ENCODE measurements at places on chromosomes 4 and X.

DNA sequence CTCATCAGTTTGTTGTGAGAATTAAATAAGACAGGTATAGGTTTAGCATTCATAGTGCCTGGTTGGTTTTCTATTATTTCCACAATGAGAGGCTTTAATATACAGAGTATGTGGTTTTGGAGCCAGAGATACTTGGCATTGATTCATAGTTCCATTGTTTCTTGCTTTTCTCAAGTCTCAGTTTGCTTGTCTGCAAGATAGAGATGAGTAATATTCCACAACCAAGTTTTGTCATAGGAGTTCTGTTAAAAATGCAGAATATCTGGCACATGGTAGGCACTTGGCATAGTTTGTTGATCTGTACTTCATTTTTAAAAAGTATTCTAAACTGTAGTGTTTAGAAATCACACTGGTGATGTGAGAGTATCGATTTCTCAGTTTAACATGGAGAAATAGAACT lies 37.5 kb upstream of the EDA2R start:
- no peak for DNase-seq

DNA sequence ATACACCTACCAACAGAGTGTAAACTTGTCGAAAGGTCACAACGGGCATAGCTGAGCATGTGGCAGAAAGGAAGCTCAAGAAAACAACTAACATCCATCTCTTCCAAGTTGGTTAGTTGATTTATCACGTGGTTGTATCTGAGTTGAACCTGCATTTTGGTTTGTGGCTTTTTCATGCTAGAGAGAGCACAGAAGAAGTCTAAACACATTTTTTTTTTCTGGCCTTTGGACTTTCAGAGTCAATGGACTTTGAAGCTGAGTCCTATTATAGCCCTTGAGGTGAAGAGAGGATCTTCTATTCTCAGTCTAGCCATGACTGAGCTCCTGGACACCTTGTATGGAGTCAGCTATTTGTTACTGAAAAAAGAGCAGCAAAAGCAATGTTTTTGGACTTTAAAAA lies 150.6 kb upstream of the TRPC5 start:
- DNase-seq, result no peak

DNA sequence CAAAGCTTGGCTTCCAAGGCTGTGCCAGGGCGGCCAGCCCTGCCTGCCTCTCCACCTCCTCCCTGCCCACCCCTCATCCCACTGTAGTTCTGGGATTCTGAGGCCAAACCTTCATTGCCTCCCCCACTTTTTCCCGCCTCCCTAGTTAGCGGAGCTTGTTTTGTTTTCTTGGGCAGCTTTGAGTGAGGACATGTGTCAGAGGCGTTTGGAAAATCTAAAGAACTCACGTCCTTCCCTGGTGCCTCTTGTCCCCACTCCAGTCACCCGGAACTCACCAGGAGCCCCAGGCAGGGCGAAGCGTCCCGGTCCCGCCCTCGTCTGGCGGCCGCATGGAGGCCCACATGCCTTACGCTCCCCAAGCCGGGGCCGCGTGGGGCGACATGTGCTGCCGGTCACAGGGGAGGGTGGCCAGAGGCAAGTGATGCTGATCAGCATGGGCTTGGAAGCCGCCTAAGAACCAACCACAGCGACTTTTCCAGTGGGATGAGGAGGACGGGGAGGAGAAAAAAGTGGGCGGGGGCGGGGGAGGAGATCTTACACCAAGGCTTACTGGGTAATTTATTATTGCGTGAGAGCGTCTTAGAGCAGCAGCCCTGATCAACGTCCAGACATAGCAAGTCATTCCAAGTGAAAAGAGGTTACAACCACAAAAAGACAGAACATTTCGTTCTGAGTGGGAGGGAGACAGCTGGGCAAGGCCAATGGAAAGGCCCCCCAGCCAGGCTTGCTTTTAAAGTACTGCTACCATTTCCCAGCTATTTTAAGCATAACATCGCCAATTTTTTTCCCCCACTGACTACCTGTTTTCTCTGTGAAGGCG lies 48.5 kb downstream of the PRPS1 start:
- DNase-seq, result peak; percentile 85

GRCh38 chr4:57504797-57505530 lies 394.8 kb upstream of the IGFBP7 start:
- DNase-seq, result no peak

DNA sequence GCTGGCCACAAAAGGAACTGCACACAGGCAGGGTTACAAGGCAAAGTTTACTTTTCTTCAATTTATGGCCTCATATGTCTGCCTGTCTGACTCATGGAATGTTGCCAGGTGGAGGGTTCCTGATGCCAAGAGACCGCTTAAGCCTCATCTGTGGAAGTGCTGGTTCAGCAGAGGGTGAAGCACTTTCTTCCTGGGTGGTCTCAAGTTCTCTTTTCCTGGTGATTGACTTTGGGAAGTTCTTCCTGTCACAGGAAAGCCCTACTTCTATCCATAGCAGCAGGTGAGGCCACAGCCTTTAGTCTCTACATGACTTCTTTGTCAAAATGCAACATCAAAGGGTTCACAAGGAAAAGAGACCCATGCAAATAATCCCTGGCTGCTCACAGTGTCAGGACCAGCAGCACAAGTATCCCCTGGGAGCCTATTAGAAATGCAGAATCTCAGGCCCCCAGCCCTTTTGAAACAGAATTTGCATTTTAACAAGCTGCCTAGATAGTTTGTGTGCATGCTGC lies 81.4 kb upstream of the IGFBP7 start:
- DNase-seq, result peak; percentile 59

- no peak for DNase-seq
Observed at GRCh38 chr4:73448448-73449203, 12.6 kb downstream of the AFP start.

GRCh38 chr4:126800575-126801141 lies 832.1 kb upstream of the INTU start:
- no peak for DNase-seq

GRCh38 chr4:105631818-105632400 lies 76.6 kb downstream of the INTS12 start:
- DNase-seq, result no peak

DNA sequence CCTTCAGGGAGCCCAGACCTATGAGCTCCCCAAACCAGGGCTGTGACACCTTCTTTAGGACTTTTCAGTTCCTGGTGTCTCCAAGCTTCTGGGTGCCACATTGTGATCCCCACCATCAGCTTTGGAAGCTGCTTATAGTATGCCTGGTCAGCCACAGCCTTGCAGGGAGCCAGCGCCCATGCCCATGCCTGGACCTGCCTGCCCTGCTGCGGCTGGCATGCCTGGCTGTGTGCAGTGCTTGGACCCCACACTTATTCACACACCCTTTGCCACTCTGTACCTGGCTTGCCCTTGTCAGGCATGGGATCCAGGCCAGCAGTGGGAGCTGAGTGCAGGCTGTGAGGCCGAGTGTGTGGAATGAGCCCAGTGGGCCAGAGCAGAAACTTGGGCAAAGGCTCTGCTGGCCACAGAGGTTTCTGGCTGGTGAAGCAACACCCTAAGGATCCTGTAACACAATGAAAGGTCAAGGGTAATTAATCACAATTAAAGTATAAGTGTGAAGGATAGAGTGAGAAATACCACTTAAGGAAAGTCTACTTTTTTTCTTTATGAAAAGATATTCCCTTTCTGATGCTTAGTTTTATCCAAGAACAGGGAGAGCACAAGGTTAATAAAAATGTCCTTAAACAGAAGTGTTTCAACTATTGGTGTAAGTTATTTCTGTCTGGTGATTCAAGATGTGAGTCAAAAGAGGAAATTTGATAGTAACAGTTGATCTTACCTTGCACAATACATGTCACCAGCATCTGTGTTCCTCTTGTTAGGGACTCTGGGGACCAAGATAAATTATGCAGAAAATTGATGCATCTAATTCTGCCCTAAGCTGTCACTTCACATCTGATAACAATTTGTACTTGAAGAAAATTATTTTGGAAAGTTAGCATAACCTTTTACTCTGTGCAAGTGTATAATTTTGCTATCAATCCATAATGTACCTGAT lies 161.8 kb downstream of the FAM47A start:
- DNase-seq, result no peak

DNA sequence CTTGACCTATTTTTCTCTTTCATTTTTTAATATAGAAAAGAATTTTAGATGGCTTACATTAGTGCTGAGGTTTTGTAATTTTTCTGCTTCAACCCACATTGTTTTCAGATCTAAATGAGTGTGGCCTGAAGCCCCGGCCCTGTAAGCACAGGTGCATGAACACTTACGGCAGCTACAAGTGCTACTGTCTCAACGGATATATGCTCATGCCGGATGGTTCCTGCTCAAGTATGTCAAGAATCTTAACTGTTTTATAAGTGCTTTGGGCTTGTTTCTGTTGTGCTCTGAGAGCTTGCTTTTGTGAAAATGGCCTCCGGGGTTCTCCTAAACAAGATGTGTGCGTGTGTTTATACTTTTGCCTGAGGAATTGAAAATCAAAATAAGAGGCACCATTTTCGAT lies 41.6 kb downstream of the NPNT start:
- DNase-seq, result no peak

DNA sequence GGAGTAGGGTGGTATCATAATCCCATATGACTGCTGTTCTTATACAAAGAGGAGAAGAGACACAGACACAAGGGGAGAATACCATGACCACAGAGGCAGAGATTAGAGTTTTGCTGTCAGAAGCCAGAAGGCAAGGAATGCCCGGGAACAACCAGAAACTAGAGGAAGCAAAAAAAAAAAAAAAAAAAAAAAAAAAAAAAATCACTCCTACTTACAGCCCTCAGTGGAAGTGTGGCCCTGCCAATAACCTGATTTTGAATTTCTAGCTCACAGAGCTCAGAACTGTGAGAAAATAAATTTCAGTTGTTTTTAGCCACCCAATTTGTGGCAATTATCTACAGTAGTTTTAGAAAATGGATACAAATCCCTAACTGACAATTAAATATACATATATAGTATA lies 30.4 kb upstream of the UBE2NL start:
- no peak for DNase-seq

DNA sequence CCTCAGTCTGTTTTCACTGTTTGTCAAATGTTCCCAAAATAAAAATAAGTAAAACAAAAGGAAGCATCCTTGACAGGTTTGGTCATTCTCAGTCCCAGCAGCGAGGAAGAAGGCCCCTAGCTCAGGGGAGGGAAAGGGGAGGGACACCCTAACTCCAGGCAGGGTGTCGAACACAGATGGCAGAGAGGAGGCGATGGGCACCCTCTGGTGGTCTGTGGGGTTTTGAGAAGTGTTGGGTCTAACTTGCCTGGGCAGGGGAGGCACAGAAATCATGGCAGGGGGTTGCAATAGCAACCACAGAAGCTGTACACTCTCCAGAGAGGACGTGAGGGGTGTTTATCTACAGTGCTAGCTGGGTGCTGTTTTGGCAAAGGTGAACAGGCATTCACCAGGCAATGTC lies 229.8 kb upstream of the SFRP2 start:
- no peak for DNase-seq

DNA sequence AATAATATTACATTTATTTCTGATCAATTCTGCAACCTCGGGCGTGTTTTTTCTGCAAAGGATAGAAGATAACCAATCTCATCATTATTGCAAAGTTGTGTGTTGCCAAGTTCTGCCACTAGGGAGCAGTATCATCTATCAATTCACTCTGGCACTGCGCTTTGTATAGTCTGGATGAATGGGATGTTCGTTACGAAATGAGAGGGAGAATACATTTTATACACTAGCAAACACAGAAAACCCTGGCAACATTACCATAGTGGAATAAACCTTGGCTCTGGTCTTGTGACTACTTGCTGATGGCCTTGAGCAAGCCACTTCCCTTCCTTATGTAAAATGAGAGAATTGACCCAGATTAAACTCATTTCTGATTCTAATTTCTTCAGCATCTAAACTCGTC lies 97.5 kb upstream of the ZNF518B start:
- no peak for DNase-seq

DNA sequence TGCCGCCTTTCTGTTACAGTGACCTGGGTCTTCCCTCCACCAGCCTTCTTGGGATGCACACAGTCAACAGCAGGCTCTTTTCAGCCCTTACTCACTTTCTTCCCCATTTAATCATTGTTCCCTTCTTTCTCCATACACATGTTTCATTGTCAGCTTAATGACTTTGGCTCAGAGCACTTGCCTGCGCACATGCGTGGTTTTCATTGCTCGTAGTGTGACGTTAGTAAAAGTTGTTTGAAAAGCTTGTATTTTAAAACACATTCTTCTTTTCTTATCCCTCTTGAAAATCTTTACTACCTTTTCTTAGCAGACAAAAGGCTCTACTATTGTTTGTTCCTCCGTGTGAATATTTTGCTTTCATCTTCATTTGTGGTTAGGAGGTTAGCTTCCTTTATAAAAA lies 19.7 kb upstream of the SCOC start:
- DNase-seq, result no peak

GRCh38 chr4:3791910-3792542 lies 25.8 kb downstream of the ADRA2C start:
- DNase-seq, result peak; percentile 57

- no peak for DNase-seq
Observed at GRCh38 chrX:106948641-106949040, 28.4 kb downstream of the CLDN2 start.

DNA sequence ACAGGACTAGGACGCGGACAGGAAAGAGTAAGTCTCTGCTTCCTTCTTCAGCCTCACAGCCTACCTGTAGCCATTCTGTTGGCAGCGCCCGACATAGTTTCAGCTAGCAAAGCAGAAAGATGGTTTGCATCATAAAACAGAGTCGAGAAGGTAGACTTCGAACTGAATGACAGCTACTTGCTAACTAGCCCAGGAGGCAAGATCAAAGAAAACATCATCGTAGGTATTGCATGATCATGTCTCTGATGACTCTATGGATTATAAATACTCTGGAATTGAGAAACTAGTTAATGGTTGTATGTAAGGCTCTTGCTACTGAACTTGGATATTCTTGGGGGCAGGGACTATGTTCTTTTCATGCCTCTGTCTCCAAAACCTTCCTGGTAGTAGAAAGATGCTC lies 333.1 kb upstream of the KLF3 start:
- DNase-seq, result no peak

DNA sequence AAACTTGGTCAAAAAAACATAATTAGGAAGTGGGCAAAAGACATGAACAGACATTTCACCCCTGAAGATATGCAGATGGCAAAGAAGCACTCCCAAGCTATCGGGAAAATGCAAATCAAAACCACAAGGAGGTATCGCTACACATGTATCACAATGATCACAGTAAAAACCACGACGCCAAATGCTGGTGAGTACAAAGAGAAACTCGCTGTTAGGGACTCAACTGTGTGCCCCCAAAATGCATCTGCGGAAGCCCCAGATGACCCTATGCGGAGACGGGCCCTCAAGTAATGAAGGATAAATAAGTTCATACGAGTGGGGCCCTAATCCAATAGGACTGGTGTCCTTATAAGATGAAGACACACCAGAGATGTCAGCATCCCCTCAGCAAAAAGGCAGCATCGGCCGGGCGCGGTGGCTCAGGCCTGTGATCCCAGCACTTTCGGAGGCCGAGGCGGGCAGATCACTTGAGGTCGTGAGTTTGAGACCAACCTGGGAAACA lies 10.2 kb downstream of the GAK start:
- DNase-seq, result no peak

- no peak for DNase-seq
Observed at GRCh38 chr4:119897260-119897659, 169.4 kb downstream of the MAD2L1 start.

Measured in left hindlimb (tissue), 1 donor.